ENCODE measurements at places on chromosomes 3 and 15.

- DNase-seq = no peak
Observed at GRCh38 chr3:16917256-16917935, 32.6 kb downstream of the PLCL2 start.

DNA sequence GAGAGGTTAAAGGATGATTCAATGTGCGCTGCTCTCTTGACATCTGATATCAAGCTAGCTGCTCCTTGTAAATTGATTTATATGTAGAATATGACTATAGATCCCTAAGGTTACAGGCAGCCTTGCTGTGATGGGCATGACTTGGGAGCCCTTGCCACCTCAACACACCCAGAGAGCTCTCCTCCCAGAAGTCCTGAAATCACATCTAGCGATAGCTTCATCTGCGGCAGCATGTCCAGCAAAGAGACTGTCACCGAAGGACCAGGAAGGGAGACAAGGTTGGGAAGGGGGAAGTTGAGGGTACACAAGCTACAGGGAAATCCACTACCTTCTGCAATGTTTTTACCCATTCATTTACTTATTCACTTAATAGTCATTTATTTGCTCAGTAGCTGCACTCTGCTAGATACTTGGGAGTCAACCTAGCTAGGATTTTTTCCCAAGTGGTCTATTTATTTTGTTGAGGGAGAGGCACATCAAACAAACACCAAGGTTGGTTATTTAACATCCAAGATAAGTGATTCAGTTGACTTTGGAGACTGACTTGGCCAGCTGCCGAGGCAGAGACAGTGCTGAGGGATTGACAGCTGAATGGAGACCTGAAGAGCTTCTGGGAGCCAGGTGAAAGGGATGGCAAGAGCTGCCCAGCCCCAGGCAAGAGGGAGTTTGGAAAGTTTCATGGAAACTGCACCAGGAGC, 205.8 kb upstream of the IL12A start:
- DNase-seq = no peak

GRCh38 chr3:184489268-184489841, 72.2 kb upstream of the EPHB3 start:
- no peak for DNase-seq

DNA sequence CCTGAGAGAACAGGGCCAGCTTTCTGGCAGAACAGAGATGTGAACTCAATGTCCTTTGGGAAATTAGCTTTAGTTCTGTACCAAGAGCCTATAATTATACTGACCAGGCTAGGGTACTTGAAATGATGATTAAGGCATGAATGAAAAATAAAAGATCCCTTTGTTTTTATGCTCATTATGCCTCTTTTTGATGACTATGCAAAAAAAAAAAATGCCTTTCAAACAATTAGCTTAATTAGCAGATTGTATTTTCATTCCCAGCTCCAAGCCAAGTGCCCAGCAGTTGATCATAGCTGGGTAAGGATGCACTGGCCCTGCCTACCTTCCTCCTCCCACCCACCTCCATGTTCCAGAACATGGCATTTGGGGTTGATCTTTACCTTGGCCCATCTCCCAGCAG, 56.8 kb downstream of the LYZL4 start:
- DNase-seq = no peak

DNA sequence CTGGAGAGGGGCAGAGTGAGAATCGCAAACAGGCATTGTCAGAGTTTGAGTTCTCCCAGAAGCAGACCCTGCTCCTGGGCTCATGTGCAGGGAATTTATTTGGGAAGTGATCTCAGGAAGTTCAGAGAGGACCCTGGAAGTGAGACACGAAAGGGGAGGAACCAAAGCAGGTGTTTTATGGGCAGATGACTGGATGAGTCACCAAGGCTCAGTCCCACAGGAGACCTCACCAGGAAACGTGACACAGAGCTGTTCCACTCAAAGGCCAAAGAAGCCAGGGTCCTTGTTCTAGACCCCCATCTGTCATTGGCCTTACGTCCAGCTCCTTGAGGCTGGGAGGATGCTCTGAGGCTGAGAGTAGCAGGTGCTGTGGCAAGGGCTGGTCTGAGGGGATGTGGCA, 43.4 kb upstream of the SEC22A start:
- DNase-seq = no peak

GRCh38 chr3:139322346-139322745, 21.5 kb upstream of the MRPS22 start:
- DNase-seq = no peak

DNA sequence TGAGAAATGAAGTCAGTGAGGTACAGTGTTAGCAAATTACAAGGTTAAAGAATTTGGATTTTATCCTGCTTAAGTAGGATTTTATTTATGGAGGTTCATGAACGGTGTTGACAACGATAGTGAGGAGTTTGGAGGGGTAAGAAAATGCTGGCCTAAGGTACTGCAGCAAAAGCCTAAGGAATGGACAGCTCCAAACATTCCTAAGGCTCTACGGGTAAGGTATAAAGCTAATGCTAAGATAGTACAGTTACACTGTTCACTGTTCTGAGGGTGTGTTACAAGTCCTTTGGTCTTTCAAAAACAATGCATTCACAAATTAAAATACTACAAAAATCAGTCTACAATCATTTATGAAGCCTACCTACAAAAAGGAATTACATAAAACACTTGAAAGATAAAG, 7.3 kb downstream of the MTMR10 start:
- no peak for DNase-seq

DNA sequence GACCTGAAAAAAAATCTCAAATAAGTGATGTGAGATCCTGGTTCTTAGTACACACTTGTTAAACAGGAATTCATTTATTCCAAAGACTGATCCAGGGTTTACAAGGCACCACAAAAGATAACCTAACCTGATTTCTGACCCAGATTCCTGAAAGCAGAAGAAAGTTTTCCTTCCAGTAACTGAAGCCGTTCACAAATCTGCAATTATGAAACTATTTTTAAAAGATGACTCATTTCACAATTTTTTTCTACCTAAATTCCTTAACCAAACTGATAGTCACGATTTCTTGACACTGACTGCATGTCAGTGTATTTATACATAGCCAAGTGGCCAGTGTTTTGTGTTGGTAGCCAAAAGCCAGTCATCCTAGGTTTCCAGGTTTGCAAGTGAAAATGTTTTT, 17.1 kb downstream of the SLC9A9 start:
- DNase-seq = no peak

DNA sequence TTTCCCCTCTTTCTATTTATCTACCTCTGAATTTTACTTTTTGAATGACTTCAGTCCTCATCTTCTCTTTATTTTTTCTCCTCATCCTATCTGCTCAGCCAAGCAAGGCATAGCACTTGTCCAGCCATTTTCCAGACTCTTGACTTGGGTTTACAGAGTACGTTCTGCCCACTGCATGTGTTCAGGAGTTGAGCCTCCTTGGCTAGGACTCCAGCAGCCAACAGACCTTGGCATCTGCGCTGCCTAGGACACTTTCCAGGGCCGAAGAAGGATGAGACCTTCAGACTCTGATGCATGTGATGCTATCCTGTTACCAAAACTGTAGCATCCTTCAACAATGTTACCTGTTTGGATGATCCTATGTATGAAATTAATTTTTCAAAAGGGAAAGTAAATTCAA, 59.7 kb downstream of the HES1 start:
- no peak for DNase-seq

DNA sequence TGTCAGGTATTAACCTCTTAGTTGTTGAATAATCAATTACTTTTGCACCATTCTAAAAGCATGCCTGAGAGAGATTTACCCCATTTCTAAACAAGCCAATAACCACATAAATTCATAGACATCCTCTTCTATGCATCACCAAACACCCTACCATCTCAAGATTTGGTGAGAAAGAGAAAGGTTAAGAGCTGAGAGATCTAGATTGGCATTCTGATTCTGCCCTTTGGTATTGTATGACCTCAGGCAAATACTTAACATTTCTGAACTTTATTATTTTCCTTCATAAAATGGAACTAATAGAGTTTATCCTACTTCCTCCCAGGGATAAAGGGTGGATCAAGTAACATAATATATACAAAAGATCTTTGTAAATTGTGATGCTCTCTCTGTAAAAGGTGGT, 146.5 kb upstream of the MME start:
- no peak for DNase-seq

DNA sequence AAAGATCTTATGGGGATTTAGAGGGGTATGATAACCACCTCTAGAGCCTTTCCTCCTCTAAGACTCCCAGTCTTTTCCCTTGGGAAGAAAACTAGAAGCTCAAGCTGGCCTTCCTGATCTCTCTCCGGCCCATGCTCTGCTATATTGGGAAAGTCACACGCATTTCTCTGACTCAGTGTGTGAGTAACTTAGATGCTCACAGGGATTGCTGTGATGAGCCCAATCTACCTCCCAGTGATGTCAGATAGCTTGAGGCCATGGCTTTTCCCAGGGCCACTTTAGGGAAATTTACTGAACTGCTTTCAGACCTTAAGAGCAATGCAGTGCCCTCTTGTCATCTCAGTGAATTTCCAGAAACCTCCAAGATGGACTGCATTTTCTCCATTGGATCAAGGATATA, 8.6 kb upstream of the ST8SIA2 start:
- DNase-seq = no peak

DNA sequence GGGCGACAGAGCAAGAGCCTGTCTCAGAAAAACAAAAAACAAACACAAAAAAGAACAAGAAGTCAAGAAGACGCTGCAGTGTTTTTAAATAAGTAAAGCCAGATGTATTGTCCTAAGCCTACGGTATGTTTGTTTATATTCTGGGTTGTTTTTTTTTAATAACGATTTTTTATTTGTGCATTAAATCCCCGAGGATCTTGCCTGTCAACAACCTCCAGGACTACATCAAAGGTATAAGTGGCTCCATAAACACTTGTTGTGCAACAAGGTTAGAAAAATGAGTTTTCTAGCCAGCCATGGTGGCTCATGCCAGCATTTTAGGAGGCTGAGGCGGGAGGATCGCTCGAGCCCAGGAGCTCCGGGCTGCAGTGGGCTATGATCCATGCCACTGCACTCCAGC, 26.1 kb downstream of the ITGB5 start:
- no peak for DNase-seq

- no peak for DNase-seq
Observed at GRCh38 chr15:79311901-79312553, 1.1 kb downstream of the TMED3 start.

DNA sequence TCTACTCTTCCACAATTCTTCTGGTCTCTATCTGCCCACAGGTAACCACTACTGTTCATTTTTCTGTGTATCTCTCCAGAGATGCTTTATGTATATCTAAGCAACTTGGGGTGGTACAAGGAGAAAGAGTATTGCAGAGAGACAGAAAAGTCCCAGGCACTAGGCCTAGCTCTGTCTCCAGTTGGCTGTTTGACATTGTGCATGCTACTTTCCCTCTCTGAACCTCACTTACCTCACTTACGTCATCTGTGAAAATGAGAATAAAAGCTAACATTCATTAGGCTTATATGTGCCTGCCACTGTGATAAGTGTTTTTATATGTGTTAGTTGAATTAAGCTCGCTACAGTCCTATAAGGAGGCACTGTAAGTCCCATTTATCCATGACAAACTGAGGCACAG, 76.7 kb upstream of the RNU6-1 start:
- no peak for DNase-seq

- no peak for DNase-seq
Observed at GRCh38 chr15:86009727-86010126, 69.9 kb upstream of the AGBL1 start.

GRCh38 chr3:126696701-126697267, 7.3 kb upstream of the CHCHD6 start:
- DNase-seq = no peak
